ENCODE measurements at places on chromosomes 7 and 10. TPM values are rescaled to one million over a fixed set of nuclear protein-coding genes. Genes with fewer than 3 reads are reported as not detected.

ICA1 gene
- total RNA-seq, result 3.2 TPM

SNX10 gene
- 7.9 TPM for total RNA-seq

ACTL6B gene
- total RNA-seq, result not detected

FAM131B gene
- 6.9 TPM for total RNA-seq

PIK3CG gene
- not detected for total RNA-seq

MUC3A gene
- total RNA-seq, result 0.11 TPM

WDFY4 gene
- not detected for total RNA-seq

ECHDC3 gene
- not detected for total RNA-seq

SNCG gene
- 0.86 TPM for total RNA-seq

- H3K27ac ChIP-seq, result no peak overlapping the region
- H3K27me3 ChIP-seq, result no peaks in the 10 kb centered on the region
- DNase-seq, result no peak
- H3K4me3 ChIP-seq, result no peak overlapping the region
- peaks cover 76% of the 10 kb centered on the region for H3K36me3 ChIP-seq
- H3K4me1 ChIP-seq, result no peaks in the 10 kb centered on the region
Observed at GRCh38 chr10:93392121-93392520, 90.0 kb downstream of the MYOF start.

DNA sequence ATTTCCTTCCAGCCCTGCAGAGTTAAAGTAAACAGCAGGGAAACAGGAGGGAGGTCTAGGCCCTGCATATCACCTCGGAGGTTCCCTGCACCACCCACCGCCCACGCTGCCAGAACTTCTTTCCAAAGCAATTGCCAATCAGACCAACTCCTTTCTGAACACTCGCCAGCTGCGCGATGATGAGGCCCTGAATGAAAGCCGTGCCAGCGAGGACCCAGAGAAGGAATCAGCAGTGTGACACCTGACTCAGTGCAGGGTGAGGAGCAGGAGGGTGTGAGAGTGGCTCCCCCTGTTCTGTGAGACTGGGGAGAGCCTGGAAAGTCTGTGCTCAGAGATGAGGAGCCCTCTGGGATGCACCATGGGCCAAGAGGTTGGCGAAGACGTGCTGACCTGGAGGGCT is 3.3 kb upstream of the TCERG1L start:
- H3K27ac ChIP-seq, result no peak overlapping the region
- H3K27me3 ChIP-seq, result peaks cover 9% of the 10 kb centered on the region
- no peaks in the 10 kb centered on the region for H3K36me3 ChIP-seq
- no peak for DNase-seq

GRCh38 chr7:100572281-100572948 is 1.3 kb downstream of the SAP25 start:
- no peaks in the 10 kb centered on the region for H3K4me1 ChIP-seq
- no peak overlapping the region for H3K4me3 ChIP-seq
- H3K27me3 ChIP-seq, result no peaks in the 10 kb centered on the region
- no peaks in the 10 kb centered on the region for H3K36me3 ChIP-seq
- no peak for DNase-seq
- no peak overlapping the region for H3K27ac ChIP-seq

DNA sequence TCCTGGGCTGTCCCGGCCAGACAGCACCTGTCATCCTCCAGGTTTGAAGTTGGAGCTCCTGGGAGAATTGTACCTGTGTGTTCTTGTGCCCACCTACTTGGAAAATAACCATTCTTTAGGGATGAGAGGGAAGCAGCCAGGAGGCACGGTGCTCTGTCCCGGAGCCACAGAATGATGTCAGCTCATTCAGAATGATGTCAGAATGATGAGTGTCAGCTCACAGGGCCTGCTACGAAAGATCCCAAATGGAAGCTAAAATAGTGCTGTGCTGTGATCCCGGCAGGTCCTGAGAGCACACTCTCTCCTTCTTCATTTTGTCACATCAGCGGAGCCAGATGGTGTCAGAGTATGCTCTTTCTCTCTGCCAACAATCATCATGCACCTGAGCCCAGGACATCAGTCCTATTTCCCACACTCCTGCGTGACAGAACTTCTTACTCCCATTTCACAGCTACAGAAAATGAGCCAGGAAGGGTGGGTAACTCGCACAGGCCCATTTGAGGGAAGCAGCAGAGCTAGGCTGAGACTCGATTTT is 8.3 kb downstream of the ABCA13 start:
- DNase-seq, result no peak
- no peak overlapping the region for H3K4me3 ChIP-seq
- no peaks in the 10 kb centered on the region for H3K36me3 ChIP-seq
- H3K4me1 ChIP-seq, result peaks cover 41% of the 10 kb centered on the region

DNA sequence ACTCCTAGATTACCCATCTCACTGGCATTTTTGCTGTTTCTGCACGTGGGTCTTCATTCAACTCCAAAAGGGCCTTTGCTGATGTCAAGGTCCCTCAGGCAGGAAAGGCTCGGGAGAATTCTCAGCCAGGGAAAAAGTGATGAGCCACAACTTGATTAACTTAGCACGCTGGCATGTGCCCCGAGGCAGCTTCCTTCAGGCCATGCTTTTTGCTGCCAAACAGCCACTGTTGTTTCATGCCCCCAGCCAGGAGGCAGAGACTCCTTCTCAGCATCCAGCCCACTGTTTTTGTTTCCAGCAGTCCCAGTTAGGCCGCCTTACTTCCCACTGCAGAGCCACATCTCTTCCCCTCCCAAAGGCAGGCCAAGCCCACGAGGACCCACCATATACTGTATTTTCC is 266.5 kb upstream of the YAE1 start:
- H3K36me3 ChIP-seq, result no peaks in the 10 kb centered on the region
- DNase-seq, result no peak
- H3K27ac ChIP-seq, result no peak overlapping the region
- H3K27me3 ChIP-seq, result peaks cover 34% of the 10 kb centered on the region
- no peak overlapping the region for H3K4me3 ChIP-seq

DNA sequence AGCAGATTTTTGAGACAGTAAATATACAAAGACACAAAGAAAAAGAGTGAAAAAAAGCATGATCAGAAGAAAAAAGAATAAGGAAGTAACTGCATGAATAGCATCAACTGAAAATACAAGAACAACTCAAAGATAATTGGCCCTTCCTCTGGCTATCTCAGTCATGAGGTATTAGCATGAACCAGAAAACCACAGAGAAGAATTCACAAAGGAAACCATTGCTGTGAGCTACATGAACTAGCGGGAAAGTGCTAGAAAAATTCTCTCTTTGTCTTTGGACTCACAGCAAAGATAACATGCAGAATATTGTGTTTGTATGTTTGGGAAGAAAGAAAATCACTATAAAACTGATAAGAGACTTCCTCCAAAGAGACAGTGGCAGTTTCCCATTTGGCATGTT is 82.9 kb downstream of the SORCS1 start:
- no peak overlapping the region for H3K27ac ChIP-seq
- DNase-seq, result no peak
- H3K4me3 ChIP-seq, result no peak overlapping the region
- no peaks in the 10 kb centered on the region for H3K4me1 ChIP-seq

DNA sequence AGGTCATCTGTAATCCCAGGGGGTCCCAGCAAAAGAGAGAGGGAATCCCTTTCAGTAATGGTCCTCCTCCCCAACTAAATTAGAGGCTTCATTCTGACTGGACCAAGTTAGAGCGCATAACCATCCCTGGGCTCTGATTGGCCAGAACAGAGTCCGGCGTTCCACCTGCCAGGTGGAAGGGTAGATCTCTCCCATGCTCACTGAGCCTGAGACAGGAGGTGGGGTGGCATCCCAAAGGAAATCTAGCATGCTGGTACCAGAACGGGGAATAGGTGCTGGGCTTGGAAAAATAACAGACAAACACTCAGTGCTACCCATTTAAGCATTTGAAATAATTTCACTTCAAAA is 21.0 kb upstream of the TSPAN33 start:
- H3K36me3 ChIP-seq, result no peaks in the 10 kb centered on the region
- no peaks in the 10 kb centered on the region for H3K27me3 ChIP-seq
- no peak overlapping the region for H3K4me3 ChIP-seq
- DNase-seq, result no peak
- no peaks in the 10 kb centered on the region for H3K4me1 ChIP-seq

- H3K27me3 ChIP-seq, result no peaks in the 10 kb centered on the region
- H3K36me3 ChIP-seq, result no peaks in the 10 kb centered on the region
- no peaks in the 10 kb centered on the region for H3K4me1 ChIP-seq
- H3K27ac ChIP-seq, result no peak overlapping the region
Observed at GRCh38 chr10:3054183-3054850, 13.0 kb upstream of the PFKP start.

- no peaks in the 10 kb centered on the region for H3K36me3 ChIP-seq
- H3K27ac ChIP-seq, result no peak overlapping the region
Observed at GRCh38 chr10:31381766-31382316, 62.8 kb downstream of the ZEB1 start.

GRCh38 chr7:125386211-125386610 is 456.6 kb upstream of the POT1 start:
- no peak for DNase-seq
- H3K36me3 ChIP-seq, result no peaks in the 10 kb centered on the region
- H3K27ac ChIP-seq, result no peak overlapping the region
- H3K27me3 ChIP-seq, result no peaks in the 10 kb centered on the region
- H3K4me1 ChIP-seq, result peaks cover 5% of the 10 kb centered on the region

- peaks cover 47% of the 10 kb centered on the region for H3K27me3 ChIP-seq
- no peak overlapping the region for H3K27ac ChIP-seq
- no peaks in the 10 kb centered on the region for H3K36me3 ChIP-seq
Observed at GRCh38 chr10:114244126-114244525, 5.1 kb downstream of the VWA2 start.

DNA sequence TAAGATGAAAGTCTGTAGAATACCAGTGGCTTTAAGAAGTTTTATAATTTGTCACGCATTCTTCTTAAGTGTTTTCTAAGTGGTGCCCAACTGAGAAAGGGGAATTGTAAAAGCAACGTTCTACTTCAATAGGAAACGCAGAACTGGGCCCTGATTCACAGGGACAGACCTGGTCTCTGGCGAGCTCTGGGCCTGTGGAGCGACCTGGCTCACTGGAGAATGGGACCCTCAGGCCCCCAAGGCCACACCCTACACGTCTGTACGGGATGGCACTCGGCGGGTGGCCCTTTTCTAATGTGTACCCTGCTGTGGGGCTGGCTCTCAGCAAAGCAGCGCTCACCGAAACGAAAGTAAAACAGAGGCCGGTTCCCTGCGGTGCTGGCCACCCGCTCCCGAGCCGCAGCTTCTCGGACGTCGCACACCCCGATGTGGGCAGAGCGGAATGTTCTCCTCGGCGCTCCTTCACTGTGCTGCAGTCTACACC is 205.0 kb downstream of the DIP2C start:
- H3K4me3 ChIP-seq, result peak overlapping the region; percentile 77
- H3K27me3 ChIP-seq, result no peaks in the 10 kb centered on the region
- DNase-seq, result peak; percentile 36
- H3K36me3 ChIP-seq, result no peaks in the 10 kb centered on the region
- no peaks in the 10 kb centered on the region for H3K4me1 ChIP-seq

GRCh38 chr10:102962951-102963755 is 45.1 kb downstream of the CNNM2 start:
- DNase-seq, result peak; percentile 17
- 0 out of 2 replicates have a peak, but pooled peaks cover 7% of the 10 kb centered on the region for H3K4me1 ChIP-seq
- H3K4me3 ChIP-seq, result no peak overlapping the region
- no peaks in the 10 kb centered on the region for H3K36me3 ChIP-seq

- no peak overlapping the region for H3K4me3 ChIP-seq
- H3K27ac ChIP-seq, result no peak overlapping the region
- H3K4me1 ChIP-seq, result no peaks in the 10 kb centered on the region
- H3K27me3 ChIP-seq, result peaks cover 19% of the 10 kb centered on the region
Observed at GRCh38 chr10:14162629-14163344, 167.9 kb downstream of the FRMD4A start.

DNA sequence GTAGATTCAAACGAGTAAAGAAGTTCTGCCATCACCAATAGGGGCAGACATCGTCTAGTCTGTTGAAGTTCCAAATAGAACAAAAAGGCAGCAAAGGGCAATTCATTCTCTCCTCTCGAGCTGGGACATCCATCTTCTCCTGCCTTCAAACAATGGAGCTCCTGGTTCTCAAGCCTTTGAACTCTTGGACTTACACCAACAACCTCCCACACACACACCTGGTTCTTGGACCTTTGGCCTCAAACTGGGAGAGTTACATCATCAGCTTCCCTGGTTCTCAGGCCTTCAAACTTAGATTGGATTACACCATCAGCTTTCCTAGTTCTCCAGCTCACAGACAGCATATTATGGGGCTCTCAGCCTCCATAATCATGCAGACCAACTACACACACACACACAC is 9.8 kb upstream of the GIMAP5 start:
- H3K4me1 ChIP-seq, result no peaks in the 10 kb centered on the region
- H3K27ac ChIP-seq, result no peak overlapping the region
- peaks cover 40% of the 10 kb centered on the region for H3K27me3 ChIP-seq
- no peak overlapping the region for H3K4me3 ChIP-seq
- DNase-seq, result no peak
- no peaks in the 10 kb centered on the region for H3K36me3 ChIP-seq

- no peaks in the 10 kb centered on the region for H3K27me3 ChIP-seq
- peaks cover 52% of the 10 kb centered on the region for H3K4me1 ChIP-seq
- H3K27ac ChIP-seq, result peak overlapping the region; percentile 82
- peak overlapping the region; percentile 93 for H3K4me3 ChIP-seq
Observed at GRCh38 chr10:104337521-104337984, 712 bp downstream of the ITPRIP start.

- H3K4me3 ChIP-seq, result no peak overlapping the region
- no peaks in the 10 kb centered on the region for H3K36me3 ChIP-seq
- no peaks in the 10 kb centered on the region for H3K4me1 ChIP-seq
- DNase-seq, result no peak
- H3K27me3 ChIP-seq, result no peaks in the 10 kb centered on the region
- H3K27ac ChIP-seq, result no peak overlapping the region
Observed at GRCh38 chr7:91514591-91514990, 250.4 kb downstream of the FZD1 start.

DNA sequence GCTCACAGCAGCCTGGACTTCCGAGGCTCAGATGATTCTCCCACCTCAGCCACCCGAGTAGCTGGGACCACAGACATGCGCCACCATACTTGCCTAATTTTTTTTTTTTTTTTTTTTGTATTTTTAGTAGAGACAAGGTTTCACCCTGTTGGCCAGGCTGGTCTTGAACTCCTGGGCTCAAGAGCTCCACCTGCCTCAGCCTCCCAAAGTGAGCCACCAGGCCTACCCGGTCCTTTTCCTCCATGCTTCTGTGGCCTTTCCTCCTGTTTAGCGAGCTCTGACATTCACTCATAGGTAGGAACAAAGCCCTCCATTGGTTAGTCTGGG is 50.1 kb upstream of the SRPK2 start:
- H3K27ac ChIP-seq, result 0 out of 2 replicates have a peak overlapping the region, but pooled peaks have one; percentile 59
- H3K4me3 ChIP-seq, result no peak overlapping the region
- DNase-seq, result no peak

DNA sequence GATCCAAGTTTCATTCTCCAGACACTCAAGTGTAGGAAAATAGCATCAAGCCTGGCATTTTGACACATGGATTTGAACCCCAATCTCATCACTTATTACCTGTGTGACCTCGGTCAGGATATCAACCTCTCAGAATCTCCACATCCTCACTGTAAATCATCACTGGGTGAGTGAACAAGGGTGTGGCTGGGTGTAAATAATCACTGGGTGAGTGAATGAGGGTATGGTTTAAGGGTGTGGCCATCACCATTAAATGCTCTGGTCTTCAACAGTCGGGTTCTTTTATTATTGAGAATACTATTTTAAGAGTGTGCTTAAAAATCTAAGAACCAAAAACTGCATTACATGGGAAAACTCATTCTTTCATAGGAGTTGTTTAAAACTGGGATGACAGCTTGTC is 200.1 kb downstream of the DOCK4 start:
- H3K27me3 ChIP-seq, result no peaks in the 10 kb centered on the region
- H3K4me3 ChIP-seq, result no peak overlapping the region
- H3K36me3 ChIP-seq, result no peaks in the 10 kb centered on the region
- peak; percentile 48 for DNase-seq
- H3K27ac ChIP-seq, result peak overlapping the region; percentile 27
